ENCODE measurements at places on chromosomes 4 and X.

DNA sequence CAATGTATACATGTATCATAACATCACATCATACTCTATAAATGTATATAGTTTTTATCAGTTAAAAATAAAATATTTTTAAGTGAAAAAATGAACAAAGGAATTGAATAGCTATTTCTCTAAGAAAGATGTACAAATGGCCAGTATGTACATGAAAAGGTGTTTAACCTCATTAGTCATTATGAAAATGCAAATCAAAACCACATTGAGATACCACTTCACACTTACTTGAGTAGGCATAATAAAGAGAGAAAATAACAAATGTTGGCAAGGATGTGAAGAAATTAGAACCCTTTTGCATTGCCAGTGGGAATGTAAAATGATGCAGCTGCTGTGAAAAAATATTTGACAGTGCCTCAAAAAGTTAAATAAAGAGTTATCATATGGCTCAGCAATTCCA, 95.5 kb downstream of the IRS4 start:
- no peak for DNase-seq

- no peak for DNase-seq
These were observed 14.7 kb upstream of the SPATA4 start for GRCh38 chr4:176210101-176210500.

DNA sequence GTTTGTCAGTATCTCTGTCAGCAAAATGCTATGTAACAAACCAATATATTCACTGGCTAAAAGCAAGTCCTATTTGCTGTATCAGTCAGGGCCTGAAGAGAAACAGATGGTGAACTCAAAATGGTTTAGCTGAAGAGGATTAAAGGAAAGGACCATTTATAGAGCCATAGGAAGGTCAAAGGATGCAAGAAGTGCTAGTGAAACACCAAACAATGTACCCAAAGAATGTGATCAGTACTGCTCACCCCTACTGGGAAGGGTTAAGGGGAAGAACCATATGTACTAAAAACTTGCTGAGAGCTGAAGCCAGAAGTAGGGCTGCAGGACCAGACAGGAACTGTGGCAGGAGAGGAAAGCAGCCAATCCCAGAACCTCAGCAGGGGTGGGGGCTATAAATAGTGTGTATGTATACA, 479.3 kb downstream of the INPP4B start:
- DNase-seq: no peak

DNA sequence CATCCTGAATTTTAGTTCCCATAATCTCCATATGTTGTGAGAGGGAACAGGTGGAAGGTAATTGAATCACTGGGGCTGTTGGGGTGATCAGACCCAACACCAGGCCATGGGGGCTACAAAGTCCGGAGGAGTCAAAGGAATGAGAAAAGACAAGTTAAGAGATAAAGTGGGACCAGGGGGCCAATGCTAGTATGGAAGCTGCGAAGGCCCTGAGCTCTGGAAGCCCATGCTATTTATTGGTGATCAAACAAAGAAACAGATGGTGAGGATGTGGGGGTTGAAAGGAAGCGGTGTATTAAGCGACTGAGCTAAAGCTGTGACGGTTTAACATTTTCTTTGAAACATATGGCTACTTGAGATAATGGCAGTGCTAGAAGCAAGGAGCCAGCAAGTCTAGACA, 132.8 kb downstream of the PDGFC start:
- no peak for DNase-seq

- DNase-seq: peak; percentile 60
These were observed 21.8 kb downstream of the HAUS3 start for GRCh38 chr4:2220016-2220630.

GRCh38 chrX:72062916-72063315, 68.8 kb downstream of the RTL5 start:
- DNase-seq: no peak

- DNase-seq: no peak
These were observed 934 bp upstream of the GPR119 start for GRCh38 chrX:130386408-130386808.

DNA sequence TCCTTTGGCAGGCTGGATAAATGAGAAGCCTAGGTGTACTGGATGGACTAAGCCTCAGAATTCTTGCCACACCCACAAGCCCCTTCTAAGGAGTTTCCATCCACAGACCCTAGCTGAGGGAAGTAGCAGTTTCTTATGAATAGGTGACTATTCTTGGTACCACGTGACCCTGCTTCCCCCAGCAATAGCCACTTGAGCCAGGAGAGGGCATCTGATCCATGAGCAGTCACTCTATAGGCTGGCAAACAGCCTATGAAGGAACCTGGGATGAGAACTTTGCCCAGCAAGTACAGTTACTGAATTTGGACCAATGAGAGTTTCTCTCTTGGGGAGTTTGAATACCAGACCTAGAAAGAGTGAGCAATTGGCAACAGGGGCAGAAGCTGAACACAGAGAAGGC, 84.0 kb downstream of the RTL9 start:
- DNase-seq: peak; percentile 67

DNA sequence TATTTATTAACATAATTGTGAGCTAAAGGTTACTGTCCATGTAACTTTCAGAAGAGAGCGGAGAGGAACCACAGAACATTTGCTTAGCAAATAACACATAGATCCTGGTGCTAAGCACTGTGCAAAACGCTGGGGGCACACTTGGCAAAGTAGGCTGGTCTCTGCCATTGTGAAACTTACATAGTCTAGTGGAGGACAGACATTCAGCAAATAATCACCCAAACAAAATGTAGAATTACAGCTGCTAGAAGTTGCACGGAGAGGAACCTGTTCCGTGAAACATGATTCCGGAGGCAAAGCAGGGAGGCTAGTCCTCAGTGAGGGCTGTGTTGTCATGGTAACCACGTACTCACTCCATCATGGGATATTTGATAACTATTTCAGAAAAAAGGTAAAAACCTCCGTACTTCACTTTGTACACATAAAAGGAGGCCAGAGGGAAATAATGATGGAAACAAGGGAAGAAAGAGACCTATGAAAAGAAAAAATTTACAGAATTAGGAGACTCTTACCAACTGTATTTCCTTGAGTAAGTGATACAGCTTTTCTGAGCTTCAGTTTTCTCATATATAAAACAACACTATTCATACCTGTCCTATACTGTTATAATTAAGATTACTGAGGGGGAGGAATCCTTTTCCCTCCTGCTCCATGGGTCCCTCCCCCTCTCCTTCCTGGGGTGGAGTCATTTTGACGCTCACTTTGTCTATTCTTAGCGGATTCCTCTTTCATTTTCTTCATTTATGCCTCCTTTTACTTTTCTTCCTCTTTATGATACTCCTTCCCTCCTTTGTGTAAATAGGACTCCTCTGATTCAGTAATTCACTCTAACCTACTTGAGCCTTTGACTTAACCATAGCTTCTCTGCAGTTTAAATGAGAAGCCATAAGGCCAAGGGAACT, 825 bp upstream of the RASGEF1B start:
- DNase-seq: no peak

GRCh38 chrX:44433556-44433955, 90.1 kb upstream of the EFHC2 start:
- no peak for DNase-seq

DNA sequence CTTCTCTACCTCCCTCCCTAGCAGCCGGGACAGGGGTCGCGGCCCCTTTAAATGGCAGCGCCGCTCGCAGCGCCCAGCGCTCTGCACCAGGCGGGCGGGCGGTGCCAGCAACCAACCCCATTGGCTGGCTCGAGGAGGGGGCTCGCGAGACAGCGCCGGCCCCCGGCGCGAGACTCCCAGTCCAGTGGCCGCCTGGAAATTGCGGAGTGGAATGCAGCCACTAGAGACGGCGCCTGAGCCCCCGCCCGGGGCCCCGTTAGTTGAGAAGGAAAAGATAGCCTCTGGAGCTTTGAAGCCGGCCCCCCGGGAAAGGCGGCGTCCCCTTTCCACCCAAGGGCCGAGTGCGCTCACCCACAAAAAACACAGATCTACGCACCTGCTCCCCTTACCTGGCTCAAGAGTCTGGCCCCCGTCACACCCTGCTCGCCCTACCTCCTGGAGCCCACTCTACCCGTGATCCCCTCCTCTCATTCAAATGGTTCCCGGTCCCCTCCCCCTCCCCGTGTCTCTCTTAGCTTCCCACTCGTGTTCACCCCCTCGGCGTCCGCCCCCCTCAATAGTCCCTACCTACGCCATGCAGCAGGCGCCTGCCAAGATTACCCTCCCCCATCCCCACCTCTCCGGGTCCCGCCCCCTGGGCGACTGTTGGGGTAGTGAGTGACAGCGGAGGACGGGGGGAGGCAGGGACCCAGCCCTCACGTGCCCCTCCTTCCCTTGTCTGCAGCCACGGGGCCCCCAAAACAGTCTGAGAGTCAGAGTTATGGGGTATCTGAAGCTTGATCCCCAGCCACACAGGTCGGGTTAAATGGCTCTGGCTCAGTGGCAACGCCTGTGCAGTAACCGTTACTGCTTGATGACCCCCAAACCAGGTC, at the start of gene ZMYM3:
Gene ZMYM3, minus strand, starts transcription at position 49 of the 872 bp plus-strand sequence. CDS start 885 bp downstream, outside the sequence.
- DNase-seq: peak; percentile 74

DNA sequence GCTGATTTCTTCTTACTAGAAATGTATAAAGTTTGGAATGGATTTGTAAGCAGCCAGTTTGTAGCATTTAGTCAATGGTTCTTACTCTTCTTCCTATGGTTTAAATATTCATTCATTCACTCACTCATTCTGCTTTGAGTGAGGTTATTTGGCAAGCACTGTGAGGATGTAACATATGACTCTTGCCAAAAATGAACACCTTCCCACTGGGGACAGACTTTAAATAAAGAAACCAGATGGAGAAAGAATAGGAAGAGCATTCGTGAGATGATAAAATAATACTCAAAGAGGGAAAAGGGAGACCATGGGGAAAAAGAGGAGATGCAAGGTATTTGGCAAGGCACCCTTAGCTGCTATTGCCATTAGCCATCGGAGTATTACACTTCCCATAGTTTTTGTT, 586.1 kb downstream of the ADGRL3 start:
- DNase-seq: no peak

GRCh38 chrX:84362184-84362838, 139.9 kb downstream of the HDX start:
- DNase-seq: no peak

Data from ACHN (cell line).